ENCODE measurements at places on chromosomes 16 and 17.

GRCh38 chr17:68843522-68843921, 111.7 kb downstream of the ABCA8 start:
- no peak for DNase-seq

- no peak for DNase-seq
Observed at GRCh38 chr16:84988328-84989080, 22.8 kb downstream of the ZDHHC7 start.

DNA sequence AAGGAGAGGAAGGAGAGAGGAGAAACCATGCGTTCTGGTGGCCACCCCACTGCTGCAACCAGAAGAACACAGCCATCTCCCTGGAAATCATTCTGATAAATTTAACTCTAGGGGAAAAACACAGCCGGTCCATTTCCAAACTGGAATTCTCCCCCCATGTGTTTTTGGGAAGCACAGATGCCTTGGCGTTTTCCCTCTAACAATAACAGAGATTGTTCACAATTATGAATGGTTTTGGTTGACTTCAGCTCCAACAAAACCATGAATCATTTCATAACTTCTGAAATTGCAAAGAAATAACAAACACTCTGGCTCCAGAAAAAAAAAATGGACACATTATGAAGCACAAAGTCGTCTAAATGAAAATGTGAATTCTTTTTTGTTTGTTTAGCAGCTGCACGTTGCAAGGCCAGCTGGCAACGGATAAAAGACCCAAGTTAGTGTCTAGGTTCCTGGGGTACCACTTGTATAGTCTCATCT, 46.2 kb downstream of the GNAO1 start:
- no peak for DNase-seq

- DNase-seq: no peak
Observed at GRCh38 chr17:78376161-78376560, 2.3 kb upstream of the PGS1 start.

- DNase-seq: no peak
Observed at GRCh38 chr17:72368191-72368590, 247.4 kb downstream of the SOX9 start.

DNA sequence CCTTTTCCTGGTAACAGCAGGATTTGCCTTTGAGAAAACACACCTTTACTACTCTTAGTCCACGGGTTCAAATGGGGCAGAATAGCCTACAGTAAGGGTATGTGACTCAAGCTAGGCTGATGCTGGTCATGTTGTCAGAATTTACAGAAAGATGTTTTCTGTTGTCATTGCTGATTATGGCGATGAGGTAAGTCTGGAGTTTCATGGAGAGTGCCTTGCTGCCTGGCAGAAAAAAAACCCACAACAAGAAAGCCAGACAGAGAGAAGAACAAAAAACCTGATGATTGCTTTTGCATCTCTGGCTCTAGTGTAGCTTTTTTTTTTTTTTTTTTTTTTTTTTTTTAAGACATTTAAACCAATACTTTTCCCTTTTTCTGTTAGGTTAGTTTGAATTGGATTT, 47.9 kb downstream of the SLC6A4 start:
- DNase-seq: no peak

DNA sequence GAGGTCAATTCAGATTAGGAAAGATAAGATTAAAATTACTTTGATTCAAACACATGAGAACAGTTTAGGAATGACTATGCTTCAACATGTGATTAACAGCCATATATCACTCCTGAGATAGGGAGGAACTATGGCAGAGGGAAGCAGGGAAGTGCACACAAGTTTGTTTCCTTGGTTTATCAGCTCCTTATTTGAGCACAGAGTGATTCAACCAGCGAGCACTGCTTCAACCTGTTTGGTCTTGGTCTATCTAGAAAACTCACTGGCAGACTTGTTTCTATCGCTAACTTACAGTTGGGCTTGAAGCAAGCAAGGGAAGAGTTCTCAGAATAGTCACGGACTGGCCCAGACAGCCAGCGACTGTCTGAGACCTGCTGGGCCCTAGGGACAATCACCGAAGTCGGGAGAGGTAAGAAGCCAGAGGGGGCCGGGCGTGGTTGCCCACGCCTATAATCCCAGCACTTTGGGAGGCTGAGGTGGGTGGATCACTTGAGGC, 23.5 kb downstream of the TUBG1 start:
- DNase-seq: no peak

DNA sequence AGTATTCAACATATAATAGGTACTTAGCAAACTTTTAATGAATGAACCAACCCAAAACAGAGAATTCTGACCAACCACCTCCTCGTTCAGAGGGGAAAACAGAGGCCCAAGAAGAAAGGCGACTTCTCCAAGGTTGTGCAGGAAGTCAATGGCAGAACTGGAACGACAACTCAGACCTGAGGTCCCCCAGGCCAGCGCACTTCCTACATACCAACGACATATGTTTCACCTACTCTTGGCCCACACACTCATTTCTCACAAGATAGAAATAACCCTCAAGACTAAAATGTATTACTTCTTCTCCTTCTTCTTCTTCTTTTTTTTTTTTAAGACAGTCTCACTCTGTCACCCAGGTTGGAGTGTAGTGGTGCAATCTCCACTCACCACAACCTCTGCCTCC, 14.4 kb downstream of the CHCT1 start:
- no peak for DNase-seq

GRCh38 chr16:1776991-1777374, 4.0 kb upstream of the MRPS34 start:
- no peak for DNase-seq

DNA sequence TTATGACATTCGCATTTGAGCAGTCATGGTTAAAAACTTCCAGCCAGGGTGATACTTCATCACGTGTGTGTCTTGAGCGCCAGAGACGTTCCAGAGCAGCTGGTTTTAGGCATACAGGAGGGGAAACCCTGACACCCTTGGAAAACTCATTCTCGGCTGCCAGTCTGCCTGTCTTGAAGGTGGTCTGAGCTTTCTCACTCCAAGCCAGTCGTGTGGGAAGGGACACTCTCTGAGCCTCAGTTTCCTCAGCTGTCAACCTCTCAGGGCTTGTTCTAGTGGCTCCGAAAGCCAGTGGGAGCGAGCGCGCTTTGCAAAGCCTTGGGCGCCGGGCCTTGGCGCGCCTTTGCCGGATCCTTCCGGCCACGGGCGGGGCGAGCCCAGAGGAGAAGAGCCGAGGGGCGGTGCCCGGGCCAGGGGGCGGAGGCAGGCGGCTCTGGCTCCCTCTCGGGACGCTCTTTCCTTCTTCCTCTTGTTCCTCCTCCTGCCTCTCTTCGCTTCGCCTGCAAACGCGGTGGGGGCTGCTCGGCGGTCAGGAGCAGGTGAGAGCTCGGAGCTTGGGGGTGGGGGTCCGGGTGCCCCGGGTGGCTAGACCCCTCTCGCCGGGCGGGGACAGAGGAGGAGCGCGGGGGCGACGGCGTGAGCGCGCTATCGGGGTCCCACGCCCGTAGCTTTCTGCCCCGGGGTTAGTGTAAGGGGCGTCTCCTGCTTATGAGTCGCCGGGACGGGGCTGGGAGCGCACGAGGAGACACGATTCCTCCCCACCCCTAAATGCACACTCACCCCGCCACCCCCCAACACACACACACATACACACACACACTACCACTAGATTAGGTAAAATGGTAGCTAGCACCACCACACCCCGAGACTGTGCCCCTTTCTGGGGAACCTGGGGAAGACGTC, at the start of gene LDAF1:
LDAF1 (plus strand) TSS at position 467 of the 903 bp plus-strand sequence. CDS start 2,509 bp downstream, outside the sequence.
- peak; percentile 58 for DNase-seq

- no peak for DNase-seq
Observed at GRCh38 chr16:23528644-23529310, 18.5 kb upstream of the GGA2 start.

GRCh38 chr17:38424297-38424972, 3.8 kb upstream of the ARHGAP23 start:
- DNase-seq: no peak

DNA sequence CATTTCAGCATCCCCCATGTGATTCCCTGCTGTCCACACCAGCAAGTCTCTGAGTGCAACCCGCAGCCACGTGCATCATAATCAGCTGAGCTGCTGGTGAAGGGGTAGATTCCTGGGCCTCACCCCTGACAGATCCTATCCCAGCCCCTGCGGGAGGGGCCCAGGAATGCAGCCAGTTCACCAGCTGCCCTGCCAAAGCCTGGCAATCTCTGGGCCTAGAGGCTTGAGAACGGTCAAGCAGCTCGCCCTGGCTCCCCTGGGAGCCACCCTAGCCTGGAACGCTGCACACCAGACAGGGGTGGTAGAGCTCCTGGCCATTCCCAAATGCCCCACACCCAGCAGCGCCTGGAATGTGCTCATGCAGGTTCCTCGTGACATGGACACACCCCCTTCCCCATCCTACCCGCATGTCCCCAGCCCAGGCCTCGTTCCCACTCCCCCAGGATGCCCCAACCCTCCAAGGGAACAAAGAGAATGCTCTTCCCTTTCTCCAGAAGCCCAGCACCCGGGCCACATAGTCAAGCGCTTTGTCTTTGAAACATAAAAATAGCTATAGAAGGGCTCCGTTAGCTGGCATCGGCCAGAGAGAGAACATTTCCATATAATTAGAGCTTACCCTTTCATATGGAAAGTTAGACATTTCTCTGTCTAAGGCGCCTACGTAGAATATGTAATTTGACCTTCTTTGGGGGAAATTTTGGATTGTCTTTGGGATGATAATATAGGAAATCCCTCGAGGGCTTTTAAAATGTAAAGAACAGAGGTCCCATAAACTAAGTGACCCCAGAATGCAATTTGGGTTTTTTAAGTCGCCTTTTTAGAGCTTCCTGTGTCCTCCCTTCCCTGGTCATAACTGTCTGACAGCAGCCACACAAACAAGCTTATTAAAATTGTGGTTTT, 3.4 kb downstream of the CEP295NL start:
- no peak for DNase-seq
